Mononuclear cell (primary cell): ENCODE measurements at places on chromosomes 5 and 9. TPM values are rescaled to one million over a fixed set of nuclear protein-coding genes. Genes with fewer than 3 reads are reported as not detected.

SLC34A1 gene
- 0.21 TPM for total RNA-seq

TIMD4 gene
- total RNA-seq: 3.3 TPM

DNAI1 gene
- total RNA-seq: not detected

DIPK1B gene
- 2.7 TPM for total RNA-seq

TAF11L3 gene
- total RNA-seq: not detected

SLC1A3 gene
- total RNA-seq: 3.9 TPM

NIPBL gene
- 97.6 TPM for total RNA-seq
